Activated CD4-positive, alpha-beta T cell treated with anti-CD3 and anti-CD28 coated beads, Interleukin-2, Interleukin-6, amounts not matched to agents 100 ng/mL and 50 ng/mL, durations not matched to agents 16 hours and 8 hours (primary cell): ENCODE measurements at places on chromosomes 1 and 21.

DNA sequence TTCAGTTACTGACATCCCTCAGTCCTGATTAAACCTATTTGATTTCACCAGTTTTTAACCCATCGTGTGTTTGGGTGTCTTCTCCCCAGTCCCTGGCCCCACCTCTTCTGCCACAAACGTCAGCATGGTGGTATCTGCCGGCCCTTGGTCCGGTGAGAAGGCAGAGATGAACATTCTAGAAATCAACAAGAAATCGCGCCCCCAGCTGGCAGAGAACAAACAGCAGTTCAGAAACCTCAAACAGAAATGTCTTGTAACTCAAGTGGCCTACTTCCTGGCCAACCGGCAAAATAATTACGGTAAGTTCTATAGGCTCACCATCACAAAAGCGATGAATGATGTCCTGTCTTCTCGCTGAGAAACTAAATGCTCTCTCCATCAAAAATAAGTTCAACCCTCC lies 28.7 kb downstream of the NBPF3 start:
- peak; percentile 33 for DNase-seq

- no peak for DNase-seq
Observed at GRCh38 chr1:18160290-18160942, 52.8 kb downstream of the IGSF21 start.

DNA sequence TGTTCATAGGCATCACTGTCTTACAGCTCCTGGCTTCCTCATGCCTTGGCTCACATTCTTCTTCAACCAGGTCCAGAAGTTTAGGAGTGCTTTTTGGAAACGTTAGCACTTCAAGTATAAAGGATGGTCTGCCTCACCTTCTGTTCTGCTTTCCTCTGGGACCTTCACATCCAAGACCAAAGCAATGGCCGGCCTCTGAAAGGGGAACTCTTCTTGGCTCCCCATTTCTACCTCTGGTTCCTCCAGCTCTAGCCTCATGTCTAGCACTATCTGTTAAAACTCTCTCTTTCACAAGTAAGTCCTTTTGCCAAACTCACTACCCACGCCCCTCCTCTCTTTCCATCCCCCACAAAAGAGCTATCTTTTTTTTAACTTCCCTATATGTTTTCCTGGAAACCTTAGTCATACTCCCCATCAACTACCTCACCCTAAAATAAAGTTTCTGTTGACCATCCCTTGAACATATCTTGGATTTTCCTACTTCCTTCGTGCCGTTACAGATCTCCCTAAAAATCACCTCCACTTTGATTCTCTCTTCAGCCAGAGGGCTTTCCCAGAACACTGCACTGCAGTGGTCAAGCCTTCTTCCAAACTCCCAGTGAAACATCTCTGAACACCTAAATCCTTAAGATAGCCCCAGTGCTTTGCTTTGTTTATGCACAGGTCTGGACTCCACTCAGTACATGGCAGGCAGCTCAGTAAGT lies 7.9 kb downstream of the SORT1 start:
- DNase-seq, result no peak

- no peak for DNase-seq
Observed at GRCh38 chr1:3502641-3503524, 48.4 kb downstream of the ARHGEF16 start.

GRCh38 chr1:66374561-66375111 lies 159.3 kb upstream of the SGIP1 start:
- peak; percentile 79 for DNase-seq

- DNase-seq, result no peak
Observed at GRCh38 chr1:185367218-185367617, 50.2 kb upstream of the IVNS1ABP start.

GRCh38 chr1:155472491-155473083 lies 90.0 kb downstream of the ASH1L start:
- no peak for DNase-seq

DNA sequence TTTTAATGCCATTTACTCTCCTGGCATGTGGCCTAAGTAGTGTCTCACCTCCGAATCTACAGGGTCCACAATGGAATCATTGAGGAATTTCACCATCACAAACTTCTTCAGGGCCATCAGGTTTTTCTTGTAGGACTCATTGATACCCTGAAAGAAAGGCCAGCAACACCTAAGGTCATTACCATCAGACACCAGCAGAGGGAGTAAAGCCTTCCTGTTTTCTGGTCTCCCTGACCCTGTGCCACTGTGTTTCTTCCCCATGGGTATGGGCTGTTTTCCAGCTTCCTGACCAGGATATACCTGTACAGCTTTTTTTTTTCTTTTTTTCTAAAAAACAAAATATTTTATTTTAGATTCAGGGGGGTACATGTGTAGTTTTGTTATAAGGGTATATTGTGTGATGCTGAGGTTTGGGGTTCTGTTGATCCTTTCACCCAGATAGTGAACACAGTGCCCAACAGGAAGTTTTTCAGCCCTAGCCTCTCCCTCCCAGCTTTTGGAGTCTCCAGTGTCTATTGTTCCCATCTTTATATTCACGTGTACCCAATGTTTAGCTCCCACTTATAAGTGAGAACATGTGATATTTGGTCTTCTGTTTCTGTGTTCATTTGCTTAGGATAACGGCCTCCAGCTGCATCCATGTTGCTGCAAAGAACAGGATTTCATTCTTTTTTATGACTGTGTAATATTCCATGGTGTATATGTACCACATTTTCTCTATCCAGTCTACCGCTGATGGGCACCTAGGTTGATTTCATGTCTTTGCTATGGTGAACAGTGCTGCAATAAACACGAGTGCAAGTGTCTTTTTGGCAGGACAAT lies 18.3 kb downstream of the PPT1 start:
- peak; percentile 74 for DNase-seq

- no peak for DNase-seq
Observed at GRCh38 chr1:239918634-239919033, 173.0 kb upstream of the FMN2 start.
